Mucosa of descending colon (tissue), 3 donors: ENCODE measurements at places on chromosomes 6 and 20.

DNA sequence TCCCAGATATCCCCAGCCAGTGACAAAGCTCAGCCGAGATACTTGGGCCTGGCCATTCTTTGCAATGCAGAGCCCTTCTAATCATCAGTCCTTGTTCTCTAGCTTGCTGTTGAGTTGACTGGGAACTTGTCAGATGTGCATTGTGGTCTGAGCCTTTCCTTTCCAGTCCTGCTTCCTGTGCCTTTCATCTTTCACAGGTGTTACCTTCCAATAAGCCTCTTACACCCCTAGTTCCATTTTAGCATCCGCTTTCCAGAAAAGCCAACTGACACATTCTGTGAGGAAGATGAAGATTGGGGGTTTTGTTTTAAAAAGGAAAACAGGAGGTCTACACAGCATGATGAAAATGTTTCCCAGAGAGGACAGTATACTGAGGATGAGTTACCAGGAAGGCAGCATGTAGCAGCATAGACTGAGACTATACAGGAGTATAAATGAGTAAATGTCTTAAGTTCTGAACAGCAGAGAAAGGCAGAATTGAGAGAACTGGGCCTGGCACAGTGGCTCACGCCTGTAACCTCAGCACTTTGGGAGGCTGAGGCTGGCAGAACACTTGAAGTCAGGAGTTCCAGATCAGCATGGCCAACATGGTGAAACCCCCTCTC, 5.6 kb upstream of the CEP85L start:
- no peak for DNase-seq

DNA sequence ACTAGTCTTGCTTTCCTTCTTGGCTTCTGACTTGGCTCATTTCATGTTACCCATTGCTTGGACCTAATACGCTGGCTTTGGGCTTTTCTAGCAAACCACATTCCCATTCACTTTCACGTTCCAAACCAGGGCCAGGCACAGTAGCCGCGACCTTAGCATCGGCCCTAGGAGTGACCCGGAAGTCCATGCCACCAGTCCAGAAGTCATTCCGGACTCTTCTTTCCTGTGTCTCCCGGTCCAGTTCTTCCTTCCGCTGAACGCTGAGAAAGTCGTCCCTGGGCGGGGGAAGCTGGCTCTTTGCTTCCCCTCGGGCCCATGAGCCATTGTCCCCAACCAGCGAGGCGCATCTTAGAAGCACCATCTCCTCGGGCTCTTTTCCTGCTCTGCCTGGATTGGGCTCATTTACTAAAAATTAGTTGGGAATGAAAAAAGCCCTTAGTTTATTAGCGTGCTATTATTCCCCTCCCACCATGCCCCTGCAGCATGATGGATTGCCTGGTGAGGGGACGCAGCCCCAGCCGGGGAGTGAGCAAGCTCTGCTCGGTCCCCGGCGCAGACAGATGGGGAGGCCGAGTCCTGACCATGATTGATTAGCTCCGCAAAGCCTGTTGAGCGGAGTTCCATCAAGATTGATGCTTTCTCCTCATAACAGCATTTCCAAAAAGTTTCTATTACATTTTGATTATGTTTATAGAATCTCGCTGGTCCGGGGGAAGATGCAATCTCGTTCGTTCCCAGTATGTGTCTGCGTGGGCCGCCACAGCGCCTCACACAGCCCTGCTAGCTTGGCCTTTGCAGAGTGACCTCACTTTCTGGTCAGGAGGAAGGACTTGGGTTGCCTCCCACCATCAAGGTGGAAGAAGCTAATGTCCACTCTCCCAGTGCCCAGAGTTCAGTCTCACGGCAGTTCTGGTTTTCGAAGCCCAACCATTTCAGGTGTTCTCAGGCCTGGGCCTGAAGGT, 115.1 kb upstream of the TOP1 start:
- no peak for DNase-seq

- DNase-seq, result peak; percentile 91
These were observed at the start of gene EIF6 for GRCh38 chr20:35284267-35284991. Gene EIF6, minus strand, starts transcription at chr20:35284772. Its CDS starts 285 bp downstream, at chr20:35284487.

DNA sequence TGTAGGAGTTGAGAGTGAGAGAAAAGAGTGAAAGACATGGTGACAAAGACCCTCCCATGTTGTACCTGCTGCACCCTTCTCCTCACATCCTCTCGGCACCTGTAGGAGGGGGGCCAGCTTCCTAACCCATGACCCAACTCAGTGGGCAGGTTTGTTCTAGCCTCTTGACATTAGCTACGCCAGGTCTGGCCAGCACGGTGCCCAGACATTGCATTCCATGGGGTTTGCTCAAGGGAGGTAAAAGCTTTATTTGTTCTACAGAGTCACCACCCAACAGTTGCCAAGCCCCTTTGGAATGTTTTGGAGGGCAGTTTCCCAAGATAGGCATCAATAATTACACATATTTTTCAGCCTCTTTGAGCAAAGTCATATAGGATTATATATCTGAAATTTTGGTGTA, 22.7 kb upstream of the TGM6 start:
- DNase-seq, result no peak

- no peak for DNase-seq
These were observed 24.6 kb downstream of the TBX18 start for GRCh38 chr6:84739866-84740208.

GRCh38 chr6:148250975-148251685, 91.5 kb upstream of the SASH1 start:
- DNase-seq, result no peak

DNA sequence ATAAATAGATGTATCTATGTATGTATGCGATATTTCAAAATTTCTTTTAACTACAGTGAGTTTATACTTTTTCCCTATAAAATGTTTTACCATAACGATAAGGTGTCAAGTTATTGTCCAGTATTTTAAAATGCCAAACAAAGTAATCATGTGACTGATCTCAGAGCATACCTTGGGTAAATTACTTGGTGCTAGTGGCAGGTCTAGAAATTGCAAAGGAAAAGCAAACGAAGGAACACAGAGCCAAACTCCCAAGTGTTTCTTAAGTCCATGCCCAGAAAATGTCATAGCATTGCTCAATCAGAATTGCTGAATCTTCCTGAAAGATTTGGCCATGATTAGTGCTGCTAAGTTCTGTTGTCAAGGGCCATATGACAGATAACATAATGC, 77.5 kb downstream of the CAP2 start:
- no peak for DNase-seq

GRCh38 chr6:7749478-7749877, 23.6 kb downstream of the BMP6 start:
- no peak for DNase-seq

DNA sequence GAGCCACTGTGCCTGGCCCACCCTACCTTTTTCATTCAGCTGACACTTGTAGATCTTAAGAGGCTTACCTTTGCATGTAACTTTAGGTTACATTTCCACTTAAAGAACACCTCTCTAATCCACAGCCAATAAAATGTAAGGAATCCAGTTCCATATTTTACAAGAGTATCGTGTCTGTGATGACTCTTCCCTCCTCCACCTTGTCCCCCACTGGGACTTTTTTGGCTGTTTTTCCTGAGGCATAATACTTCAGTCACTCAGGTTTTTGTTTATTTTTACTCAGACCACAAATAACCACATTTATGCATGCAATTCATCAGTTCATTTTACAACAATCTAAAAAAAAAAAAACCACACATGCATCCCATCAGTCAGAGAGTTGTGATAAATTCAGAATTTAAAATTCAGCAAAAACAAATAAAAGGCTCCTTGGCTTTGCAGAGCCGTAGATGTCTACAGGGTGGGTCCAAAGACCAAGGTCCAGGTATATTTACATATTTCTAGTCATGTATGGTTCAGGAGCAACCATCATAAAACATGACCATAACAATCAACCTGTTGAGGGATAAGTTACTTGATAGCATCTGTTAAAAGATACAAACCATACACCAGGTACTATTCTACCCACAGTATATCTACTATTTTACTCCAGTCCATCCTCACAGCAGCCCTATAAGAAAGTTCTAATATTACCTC, 9.9 kb downstream of the ATXN1 start:
- DNase-seq, result no peak

GRCh38 chr6:129637340-129638054, 72.5 kb downstream of the ARHGAP18 start:
- DNase-seq, result no peak

- DNase-seq, result no peak
These were observed 90.9 kb downstream of the CRYBG1 start for GRCh38 chr6:106451439-106451838.

- no peak for DNase-seq
These were observed 22.6 kb upstream of the CCR6 start for GRCh38 chr6:167100241-167100674.

GRCh38 chr6:123575188-123575587, 61.6 kb downstream of the TRDN start:
- DNase-seq, result no peak

GRCh38 chr6:21019614-21020013, 485.4 kb downstream of the CDKAL1 start:
- DNase-seq, result no peak

GRCh38 chr20:53792946-53793536, 199.4 kb upstream of the ZNF217 start:
- no peak for DNase-seq

- DNase-seq, result no peak
These were observed 87.1 kb upstream of the GJE1 start for GRCh38 chr6:142045380-142046278.

GRCh38 chr20:13271977-13272975, 51.2 kb downstream of the ISM1 start:
- no peak for DNase-seq

GRCh38 chr20:23090147-23090546, 4.0 kb upstream of the CD93 start:
- no peak for DNase-seq

DNA sequence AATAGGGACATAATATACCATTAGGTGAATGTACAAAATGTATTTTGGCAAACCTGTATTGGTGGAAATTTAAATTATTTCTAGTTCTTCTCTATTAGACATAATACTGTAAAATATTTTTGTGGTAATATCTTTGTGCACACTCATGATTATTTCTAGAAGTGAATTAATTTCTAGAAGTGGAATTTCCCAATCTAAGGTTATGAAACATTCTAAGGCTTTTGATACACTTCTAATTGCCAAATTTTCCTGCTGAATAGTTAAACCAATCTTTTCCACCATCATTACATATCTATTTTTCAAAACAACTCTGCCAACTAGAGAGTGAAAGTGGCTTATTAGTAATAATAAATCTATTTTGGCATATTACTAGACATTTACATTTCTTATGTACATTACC, 1.8 kb upstream of the CCND3 start:
- no peak for DNase-seq

DNA sequence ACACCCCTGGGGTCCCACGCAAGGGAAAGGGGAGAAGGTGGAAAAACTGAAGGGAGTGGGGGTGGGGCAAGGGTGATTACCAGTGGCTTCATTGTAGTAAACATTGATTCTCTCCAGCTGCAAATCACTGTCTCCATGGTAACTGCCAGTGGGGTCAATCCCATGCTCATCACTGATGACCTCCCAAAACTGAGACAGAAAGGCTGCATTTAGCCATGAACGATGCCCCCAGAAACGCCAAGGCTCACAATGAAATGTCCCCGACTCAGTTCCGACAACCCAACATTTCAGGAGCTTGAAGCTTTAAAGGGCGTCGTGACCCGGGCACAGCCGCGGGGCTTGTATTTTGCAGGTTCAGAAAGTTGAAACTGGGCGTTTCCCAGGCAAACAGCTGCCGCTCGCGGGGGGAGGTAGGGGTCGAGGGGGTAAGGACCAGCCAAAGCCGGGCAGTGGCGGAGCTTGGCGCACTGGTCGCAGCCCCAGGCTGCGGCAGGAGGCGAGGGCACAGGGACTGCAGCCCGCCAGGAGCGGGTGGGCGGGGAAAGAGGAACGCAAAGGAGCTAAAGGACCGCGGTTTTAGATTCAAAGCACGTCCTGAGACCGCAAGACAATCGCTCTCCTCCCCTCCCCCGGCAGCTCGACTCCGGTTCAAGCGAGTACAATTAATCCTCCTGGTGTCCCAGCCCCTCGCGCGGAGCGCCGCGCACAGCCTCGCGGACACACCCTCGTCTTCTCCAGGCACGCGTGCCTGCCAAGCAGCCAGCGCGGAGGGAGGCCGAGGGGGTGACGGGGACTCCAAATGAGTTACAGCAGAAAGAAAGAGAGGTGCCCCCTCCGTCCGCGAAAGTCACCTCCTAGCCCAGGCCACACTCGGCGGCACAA, 731 bp downstream of the TUBB2B start:
- no peak for DNase-seq

DNA sequence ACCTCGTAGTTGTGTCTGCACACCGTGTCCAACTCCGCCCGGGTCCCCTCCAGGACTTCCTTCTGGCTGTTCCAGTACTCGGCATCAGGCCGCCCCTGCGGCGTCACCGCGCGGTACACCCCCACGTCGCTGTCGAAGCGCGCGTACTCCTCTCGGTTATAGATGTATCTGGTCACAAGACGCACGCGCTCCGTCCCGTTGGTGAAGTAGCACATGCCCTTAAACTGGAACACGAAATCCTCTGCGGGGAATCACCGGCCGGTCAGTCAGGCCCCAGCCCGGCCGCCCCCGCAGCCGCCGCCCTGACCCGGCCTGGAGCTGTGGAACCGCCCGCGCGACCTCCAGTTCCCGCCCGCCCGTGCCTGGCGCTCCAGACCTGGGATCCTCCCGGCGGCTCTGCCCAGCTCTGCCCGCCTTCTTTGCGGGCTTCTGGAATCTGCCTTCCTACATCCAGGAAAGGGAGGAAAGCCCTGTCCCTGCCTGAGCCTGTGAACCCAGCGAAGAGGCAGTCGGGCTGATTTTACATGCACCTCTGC, 1.6 kb downstream of the HLA-DQB1 start:
- DNase-seq, result no peak

DNA sequence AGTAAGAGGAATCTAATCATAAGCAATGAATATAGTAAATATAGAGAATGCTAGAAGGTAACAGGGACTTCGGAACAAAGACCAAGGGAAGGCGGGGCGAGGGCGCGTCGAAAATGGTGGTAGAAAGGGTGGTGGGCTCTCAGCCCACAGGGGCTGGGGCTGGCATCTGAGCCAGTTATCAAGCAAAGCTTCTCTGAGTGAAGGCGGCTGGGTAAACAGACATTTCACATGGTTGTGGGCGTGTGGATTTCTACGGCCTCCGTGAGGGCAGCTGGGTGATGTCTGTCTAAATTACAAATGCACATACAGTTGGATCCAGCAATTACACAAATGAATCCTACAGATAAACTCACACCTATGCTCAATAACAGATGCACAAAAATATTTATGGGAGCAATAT, 56.6 kb downstream of the TOX2 start:
- DNase-seq, result no peak

DNA sequence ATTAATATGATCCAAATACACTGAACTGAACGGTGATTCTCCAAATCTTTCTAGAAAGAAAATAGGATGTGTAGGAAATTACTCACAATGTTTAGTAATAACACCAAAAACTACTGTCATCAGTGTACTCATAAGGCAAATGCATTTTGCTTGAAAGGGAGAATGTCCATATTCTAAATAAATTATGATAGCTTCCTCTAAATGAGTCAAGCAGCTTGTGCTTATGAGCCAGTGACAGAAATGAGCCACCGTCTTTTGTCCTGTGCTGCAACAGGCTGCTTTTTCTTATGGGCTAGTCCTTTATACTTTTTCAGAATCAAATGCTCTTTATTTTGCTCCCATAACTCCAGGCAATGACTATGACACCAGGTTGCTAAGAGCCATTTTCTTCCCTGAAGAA, 4.5 kb upstream of the ZNF451 start:
- DNase-seq, result no peak
